ENCODE measurements at places on chromosomes 11 and 22.

DNA sequence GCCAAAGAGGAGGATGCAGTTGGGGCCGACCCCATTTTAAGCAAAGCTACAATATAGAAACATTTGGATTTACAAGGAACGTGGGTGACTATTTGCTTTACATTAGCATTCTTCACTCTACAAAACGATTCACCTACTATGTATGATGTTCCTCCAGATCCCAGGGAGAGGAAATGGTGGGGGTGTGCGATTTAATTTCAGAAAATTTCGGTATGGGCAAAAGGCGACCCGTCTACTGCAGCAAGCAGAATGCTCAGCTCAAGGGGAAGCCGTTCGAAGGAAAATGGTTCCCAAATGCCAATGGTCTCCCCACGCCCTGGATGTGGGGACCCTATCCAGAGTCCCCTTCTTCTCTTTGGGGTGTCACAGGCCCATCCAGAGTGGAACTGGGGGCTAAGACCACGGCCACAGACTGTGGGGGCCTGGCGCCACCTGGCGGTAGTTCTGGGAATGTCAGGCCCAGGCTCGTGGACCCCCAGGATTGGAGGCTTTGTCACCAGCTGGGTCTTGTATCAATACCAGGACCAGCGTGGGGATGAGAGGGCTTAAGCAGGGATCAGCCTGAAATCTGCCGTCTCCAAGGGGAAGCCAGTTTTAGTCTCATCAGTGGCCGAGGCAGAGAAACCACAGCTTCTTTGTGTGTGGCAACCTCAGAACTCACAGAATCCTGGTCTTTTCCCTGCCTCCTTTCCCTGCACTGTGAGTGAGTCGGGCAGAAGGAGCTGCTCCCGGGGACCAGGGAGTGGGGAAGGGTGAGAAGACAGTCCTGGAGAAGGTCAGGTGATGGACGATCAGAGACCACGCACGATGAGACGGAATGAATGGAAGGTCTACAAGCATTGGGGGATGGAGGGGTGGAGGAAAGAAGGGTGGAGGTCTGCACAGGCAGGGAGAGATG is 8.4 kb downstream of the LRRC10B start:
- DNase-seq: no peak

GRCh38 chr22:49827271-49827852 is 311 bp downstream of the BRD1 start:
- peak; percentile 28 for DNase-seq

- peak; percentile 52 for DNase-seq
Observed at GRCh38 chr22:31230871-31231621, 18.9 kb downstream of the LIMK2 start.

DNA sequence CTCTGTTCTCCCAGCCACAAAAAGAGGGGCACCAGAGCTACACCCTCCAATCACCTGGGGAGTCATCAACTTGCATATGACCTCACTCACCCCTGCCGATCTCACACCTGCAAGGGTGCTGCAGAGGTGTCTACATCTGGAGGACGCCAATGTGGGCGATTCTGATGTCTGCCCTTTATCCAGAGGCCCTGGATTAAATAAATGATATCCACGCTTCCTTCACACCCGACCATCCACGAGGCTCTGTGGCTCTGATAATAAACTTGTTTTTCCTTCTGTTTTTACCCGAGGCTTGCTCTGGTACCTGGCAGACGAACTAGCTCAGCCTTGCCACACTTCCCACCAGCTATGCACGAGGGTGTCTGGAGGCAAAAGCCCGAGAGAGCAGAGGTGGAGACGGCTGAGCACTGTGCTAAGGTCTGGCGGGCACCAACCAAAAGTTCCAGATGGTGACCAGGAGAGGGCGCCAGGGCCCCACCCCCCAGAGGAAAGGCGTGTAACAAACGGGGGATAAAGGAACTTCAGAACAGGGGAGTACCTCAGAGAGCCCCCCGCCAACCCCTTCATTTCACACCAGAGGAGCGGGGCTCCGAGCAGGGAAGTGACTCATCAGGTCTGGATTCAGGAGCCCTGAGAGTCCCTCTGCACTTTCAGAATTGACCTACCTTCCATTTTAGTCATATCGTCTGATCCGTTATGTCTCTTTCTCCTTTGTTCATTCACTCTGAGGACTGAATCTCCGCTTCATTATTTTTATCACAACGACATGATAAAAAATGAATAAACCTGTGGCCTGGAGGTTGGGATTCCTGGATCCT is 13.5 kb downstream of the SCN3B start:
- DNase-seq: peak; percentile 34

GRCh38 chr22:29580200-29580810 is 608 bp downstream of the NIPSNAP1 start:
- peak; percentile 16 for DNase-seq

- no peak for DNase-seq
Observed at GRCh38 chr11:77139201-77139600, 11.2 kb downstream of the MYO7A start.

- DNase-seq: no peak
Observed at GRCh38 chr11:8025123-8025522, 38.0 kb downstream of the EIF3F start.

- no peak for DNase-seq
Observed at GRCh38 chr22:19478045-19478900, 720 bp downstream of the UFD1 start.

GRCh38 chr11:122802876-122803275 is 35.4 kb upstream of the CRTAM start:
- DNase-seq: no peak

DNA sequence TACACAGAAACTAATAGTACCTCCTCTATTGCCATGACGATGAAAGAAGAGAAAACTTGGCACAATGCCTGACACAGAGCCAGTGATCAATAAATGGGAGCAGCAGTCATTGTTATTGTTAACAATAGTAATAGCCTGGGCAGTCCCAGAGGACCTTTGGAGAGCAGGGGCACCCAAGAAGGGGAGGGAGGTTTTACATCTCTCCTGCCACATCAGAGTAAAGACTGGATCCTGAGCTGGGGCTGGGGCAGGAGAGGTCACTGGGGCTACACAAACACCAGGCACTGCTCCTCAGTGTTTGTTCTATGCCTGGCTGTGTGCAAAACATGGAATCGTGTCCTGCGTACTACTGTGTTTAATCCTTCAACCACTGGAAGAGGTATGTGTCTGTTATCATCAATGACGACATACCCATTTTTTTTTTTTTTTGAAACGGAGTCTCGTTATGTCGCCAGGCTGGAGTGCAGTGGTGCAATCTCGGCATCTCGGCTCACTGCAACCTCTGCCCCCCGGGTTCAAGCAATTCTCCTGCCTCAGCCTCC is 25.0 kb upstream of the CREB3L1 start:
- no peak for DNase-seq

DNA sequence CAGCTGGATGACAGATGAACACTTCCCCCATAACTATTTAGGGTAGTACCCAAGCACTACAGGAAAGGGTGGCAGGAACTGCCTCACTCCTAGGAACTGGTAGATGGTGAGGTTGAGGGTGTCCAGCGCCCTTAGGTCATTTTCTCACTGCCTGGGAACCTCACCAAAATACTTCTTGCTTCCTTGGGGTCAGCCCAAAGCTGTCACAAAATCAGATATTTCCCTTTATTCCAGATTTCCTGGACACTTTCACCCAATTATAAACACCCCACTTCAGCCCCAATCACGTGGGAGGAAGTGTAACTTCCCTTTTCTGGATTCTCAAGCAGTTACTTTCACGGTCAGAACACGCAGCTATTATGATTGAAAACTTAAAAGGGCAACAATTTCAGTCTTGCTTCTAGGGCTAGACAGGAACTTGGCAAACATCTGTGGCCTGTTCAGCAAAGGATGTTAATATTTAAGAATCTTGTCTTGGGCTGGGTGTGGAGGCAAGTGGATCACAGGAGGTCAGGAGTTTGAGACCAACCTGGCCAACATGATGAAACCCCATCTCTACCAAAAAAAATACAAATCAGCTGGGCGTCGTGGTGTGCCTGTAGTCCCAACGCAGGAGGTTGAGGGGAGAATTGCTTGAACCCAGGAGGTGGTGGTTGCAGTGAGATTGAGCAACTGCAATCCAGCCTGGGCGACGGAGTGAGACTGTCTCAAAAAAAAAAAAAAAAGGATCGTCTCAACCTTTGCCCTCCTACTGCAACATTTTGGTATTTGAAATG is 4.0 kb downstream of the FTH1 start:
- DNase-seq: peak; percentile 78

- DNase-seq: no peak
Observed at GRCh38 chr11:65019824-65020223, 5.9 kb downstream of the ARL2 start.

- peak; percentile 58 for DNase-seq
Observed at GRCh38 chr11:83717537-83717936, 431.4 kb upstream of the CCDC90B start.

DNA sequence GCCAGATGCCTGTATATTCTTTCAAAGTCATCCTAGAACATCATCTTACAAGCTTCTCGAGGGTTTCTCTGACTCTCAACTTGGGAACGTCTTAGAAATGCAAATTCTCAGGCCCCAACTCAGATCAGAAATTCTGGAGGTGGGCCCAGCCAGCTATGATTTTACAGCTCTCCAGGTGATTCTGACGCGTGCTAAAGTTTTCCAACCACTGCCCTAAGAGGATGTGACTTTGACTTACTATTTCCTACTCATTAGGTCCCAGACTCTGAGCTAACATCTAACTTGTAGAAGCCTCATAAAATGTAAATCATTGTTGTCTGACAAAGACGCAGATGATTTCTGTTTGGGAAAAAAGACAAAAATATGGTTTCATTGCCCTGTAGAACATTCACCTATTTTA is 61.1 kb downstream of the IRAG1 start:
- DNase-seq: no peak

DNA sequence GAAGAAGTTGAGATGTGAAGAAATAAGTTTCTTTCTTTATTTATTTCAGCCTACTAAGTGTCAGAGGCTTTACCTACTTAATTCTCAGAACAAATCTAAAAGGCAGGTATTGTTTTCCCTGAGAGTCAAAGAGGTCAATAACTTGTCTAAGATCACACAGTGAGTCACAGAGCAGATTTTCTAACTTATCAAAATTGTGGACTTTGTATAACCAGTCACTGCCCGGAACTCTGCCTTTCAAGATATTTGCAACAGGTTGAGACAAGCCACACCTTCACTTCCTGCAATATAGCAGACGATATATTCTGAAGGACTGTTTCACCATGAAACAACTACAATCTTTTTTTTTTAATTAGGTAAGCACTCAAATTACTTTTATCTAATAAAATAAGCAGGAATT is 10.5 kb upstream of the MMP3 start:
- DNase-seq: no peak

- no peak for DNase-seq
Observed at GRCh38 chr22:21069375-21069774, 23.6 kb downstream of the LRRC74B start.

DNA sequence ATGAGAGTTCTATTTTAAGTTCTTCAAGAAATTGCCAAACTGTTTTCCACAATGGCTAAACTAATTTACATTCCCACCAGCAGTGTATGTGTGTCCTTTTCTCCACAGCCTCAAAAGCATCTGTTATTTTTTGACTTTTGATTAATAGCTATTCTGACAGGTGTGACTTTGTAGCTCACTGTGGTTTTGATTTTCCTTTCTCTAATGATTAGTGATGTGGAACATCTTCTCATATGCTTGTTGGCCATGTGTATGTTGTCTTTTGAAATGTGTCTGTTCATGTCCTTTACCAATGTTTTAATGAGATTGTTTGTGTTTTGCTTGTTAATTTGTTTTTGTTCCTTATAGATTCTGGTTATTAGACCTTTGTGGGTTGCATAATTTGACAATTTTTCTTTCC is 18.0 kb upstream of the RAB38 start:
- no peak for DNase-seq

- no peak for DNase-seq
Observed at GRCh38 chr11:76777876-76778275, 5.3 kb upstream of the TSKU start.

DNA sequence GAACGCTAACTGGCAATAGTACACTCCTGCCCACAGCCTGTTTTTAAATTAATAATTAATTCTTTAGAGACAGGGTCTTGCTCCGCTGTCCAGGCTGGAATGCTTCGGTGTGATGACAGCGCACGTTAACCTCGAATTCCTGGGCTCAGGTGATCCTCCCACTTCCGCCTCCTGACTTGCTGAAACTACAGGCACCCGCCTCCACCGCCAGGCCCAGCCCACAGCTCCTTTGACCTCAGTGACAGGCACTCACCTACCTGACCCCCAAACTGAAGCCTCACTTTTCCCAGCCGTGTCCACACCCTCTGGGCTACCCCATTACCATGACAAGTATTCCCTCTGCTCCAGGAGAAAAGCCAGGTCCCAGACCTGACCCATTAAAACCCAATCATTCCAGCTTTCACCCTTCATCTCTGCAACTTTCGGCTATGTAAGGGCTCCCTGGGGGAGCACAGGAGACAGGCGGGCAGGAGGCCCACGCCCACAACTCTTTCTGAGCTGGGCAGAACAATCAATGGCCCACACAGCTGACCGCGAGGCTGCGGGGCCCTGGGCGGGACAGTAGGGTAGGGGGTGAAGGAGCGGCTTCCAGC is 730 bp downstream of the LMNTD2 start:
- no peak for DNase-seq

- DNase-seq: no peak
Observed at GRCh38 chr11:27348340-27348873, 14.6 kb downstream of the CCDC34 start.

GRCh38 chr11:12867531-12867930 is 141.6 kb upstream of the RASSF10 start:
- DNase-seq: no peak

DNA sequence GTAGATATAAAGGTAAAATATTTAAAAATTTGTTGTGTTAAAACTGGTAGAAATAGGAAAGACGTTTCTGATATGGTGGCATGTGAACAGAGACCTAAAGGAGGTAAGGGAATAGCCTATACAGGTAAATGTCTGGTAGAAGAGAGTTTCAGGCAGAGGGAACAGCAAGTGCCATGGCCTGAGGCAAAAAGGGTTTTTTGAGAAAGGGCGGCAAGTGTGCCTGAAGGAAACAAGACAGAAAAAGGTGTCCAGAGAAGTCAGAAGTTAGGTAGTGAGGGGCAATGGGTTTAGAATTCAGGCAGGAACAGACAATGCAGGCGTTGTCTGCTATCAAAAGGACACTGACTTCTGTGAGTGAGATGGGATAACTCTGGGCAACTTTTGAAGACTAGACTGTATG is 339.7 kb downstream of the DYNC2H1 start:
- DNase-seq: no peak

DNA sequence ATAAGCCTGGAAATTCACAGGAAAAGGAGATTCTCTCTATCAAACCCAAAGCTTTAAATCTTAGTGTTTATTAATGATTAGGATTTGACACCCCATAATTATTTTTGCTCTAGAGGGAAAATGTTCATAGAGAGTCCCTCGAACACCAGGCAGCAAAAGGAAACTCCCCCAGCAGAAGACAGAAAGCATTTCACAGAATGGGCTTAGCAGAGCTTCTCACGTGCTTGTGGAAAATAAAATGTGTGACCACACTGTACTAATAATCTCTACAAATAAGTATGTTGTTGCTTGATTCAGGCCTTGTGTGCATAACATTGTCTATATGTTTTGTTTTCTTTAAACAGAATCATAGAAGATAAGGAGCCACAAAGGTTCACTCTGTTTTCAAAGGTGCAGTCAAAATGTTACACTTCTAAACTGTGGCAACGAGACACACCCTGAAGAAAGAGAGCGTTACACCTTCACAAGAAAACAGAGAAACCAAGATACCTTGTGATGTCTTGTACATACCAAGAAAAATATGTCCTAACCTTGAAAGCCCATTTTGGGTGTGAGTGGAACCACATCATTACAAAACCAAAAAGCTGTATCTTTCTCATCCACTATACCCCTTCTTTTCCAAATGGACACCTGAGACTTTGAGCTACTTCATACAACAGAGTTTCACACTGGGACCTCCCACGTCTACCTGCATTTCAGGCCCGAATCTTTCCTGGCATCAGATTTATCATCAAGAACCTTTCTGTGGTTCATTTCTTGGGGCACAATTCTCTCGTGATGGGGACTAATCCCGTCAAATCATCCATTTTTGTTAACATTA is 282.5 kb downstream of the ETS1 start:
- DNase-seq: no peak

Data from RPMI8226 (cell line).